ENCODE measurements at places on chromosomes 4 and X.

- DNase-seq: no peak
- H3K27ac ChIP-seq: no peak overlapping the region
- H3K27me3 ChIP-seq: no peaks in the 10 kb centered on the region
- no peak overlapping the region for H3K4me3 ChIP-seq
- peaks cover 8% of the 10 kb centered on the region for H3K4me1 ChIP-seq
- H3K36me3 ChIP-seq: no peaks in the 10 kb centered on the region
Measured at GRCh38 chr4:97013711-97014110, 1129.6 kb downstream of the STPG2 start.

DNA sequence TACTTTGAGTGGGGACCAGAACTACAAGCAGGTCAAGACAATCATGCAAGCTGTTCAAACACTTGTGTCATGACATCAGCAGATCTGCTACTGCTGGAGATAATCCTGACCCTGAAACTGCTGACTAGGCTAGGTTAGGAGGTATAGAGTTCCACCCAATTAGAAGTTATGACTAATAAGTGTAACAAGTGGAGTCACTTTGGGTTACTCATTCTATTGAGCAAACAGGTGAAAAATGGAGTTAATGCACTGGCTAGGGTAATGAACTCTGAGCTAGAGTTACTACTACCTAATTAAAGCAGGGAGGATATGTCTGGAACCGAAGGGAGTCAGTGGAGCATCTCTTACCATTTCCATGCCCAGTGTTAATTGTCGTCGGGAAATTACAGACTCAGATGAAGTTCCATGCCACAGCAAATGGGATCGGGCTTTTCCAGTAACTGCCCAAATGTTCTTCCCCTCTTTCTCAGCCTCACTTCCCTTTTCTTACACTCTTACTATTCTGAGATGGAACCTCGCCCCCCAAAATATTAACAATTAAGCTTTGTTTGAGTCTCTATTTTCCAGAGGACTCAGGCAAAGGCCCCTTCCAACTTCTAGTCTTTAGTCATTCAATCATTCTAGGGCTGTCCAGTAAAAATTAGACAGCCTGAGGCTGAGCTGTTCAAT lies 19.8 kb upstream of the MANBA start:
- H3K4me3 ChIP-seq: no peak overlapping the region
- H3K4me1 ChIP-seq: peaks cover 7% of the 10 kb centered on the region
- no peaks in the 10 kb centered on the region for H3K36me3 ChIP-seq
- H3K27ac ChIP-seq: no peak overlapping the region
- no peaks in the 10 kb centered on the region for H3K27me3 ChIP-seq

GRCh38 chr4:17284323-17285175 lies 227.3 kb downstream of the QDPR start:
- no peaks in the 10 kb centered on the region for H3K36me3 ChIP-seq
- no peaks in the 10 kb centered on the region for H3K27me3 ChIP-seq
- H3K4me3 ChIP-seq: no peak overlapping the region
- no peaks in the 10 kb centered on the region for H3K4me1 ChIP-seq
- DNase-seq: no peak

- DNase-seq: no peak
- H3K27ac ChIP-seq: no peak overlapping the region
- H3K4me1 ChIP-seq: no peaks in the 10 kb centered on the region
- no peak overlapping the region for H3K4me3 ChIP-seq
Measured at GRCh38 chr4:166121897-166122296, 248.9 kb downstream of the TLL1 start.
